HepG2 (cell line): ENCODE measurements at places on chromosomes 11 and 22.

- no peak for DNase-seq
Observed at GRCh38 chr11:26537341-26537740, 34.7 kb downstream of the MUC15 start.

DNA sequence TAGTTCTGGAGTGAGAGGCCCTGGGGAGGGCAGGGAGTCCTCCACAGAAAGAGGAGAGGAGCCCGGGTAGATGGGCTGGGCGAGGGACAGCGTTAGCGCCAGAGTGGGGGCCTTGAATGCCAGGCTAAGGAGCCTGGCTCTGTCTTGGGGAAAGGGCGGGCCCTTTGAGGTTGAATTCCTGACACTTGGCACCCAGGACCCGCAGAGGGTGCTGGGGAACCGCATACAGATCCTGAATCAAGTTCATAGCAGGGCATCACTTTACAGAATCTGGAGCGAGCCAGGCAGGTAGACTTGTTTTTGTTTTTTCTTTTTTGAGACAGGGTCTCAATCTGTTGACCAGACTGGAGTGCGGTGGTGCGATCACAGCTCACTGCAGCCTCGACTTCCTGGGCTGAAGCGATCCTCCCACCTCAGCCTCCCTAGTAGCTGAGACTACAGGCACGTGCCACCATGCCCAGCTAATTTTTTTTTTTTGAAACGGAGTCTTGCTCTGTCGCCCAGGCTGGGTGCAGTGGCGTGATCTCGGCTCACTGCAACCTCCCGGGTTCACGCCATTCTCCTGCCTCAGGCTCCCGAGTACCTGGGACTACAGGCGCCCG lies 6.1 kb downstream of the CARNS1 start:
- no peak for DNase-seq

DNA sequence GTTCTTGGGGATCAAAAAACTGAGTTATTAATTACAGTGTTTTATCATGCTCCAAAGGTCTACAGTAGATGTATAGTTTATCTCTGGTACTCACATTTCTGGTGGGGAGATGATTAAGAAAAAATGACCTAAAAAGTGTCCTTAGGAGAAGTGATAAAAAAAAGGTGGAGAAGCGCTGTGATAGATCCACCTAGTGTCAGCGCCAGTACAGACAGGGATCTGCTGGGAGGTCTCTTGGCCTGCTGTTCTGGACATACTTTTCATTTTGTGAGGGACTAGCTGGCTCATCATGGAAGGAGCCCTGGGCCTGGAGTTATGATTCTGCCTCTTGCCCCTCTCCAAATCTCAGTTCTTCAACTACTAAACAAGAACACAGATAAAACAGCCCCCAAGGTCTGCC lies 2.9 kb downstream of the ELF5 start:
- no peak for DNase-seq

- no peak for DNase-seq
Observed at GRCh38 chr11:66725647-66726046, 3.4 kb downstream of the SPTBN2 start.

- no peak for DNase-seq
Observed at GRCh38 chr11:134266841-134267251, 9.3 kb upstream of the GLB1L3 start.
